ENCODE measurements at places on chromosomes 4 and X.

DNA sequence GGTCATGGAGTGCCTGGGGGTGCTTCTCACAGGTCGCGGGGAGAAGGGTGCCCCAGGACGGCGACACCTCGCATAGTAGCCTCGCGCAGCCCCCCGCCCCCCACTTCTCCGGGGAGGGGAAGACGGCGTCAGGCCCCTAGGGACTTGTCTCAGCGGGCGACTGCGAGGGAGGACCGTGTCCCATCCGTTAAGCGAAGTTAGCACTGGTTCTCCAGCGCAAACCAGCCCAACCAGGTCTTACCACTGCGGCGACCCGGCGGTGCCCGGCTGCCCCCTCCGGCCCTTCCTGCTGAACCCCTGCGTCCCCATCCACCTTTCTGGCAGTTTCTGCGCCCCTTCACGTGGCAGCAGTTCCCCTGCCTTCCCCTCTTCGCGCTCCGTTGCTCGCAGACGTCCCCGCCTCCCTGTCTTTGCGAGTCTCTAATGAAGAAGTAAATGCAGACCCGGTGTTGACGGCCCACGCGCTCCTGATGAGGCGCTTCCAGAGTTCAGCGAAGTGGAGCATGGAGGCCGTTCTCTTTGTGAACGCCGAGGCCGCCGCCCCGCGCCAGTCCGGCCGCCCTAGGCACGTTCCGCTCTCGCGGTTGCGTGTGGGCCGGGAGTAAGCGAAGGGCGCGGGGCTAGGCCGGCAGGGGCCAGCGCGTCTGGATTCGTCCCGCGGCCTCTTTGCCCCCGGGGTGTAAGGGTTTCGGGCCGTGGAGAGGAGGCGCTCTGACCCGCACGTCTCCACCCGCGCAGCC is 3.0 kb downstream of the SLIT2 start:
- no peak for DNase-seq

DNA sequence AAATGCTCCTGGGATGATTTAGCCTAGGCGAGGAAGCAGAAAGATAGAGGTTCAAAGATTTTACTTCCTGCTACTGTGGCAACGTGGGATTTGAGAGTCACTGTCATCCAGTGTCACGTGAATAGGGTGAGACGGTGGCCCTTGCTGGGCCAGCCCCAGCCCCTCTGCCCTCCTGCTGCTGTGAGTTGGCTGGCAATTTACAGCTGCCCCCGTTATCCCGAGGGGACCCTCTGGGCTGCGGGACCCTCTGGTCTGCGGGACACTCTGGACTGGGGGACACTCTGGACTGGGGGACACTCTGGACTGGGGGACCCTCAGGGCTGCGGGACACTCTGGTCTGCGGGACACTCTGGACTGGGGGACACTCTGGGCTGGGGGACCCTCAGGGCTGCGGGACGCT is 765.4 kb downstream of the TRIML1 start:
- no peak for DNase-seq

DNA sequence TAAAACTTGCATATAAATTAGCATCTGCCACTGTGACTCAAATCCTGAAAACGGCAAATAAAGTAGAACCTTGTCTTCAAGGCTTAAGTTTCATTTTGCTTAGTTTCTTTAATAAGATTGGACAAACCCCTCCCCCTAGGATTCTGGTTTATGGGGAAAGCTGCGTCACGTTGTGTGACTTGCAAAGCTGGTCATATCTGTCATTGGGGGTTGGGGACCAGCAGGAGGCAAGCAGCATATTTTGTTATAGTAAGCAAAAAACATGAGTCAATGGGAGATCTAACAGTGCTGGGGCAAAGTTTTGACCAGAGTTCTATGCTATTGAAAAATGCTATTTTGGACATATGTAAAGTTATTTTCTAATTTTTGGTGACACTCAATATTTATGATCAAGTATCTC is 407.3 kb downstream of the PCDH18 start:
- DNase-seq: no peak

DNA sequence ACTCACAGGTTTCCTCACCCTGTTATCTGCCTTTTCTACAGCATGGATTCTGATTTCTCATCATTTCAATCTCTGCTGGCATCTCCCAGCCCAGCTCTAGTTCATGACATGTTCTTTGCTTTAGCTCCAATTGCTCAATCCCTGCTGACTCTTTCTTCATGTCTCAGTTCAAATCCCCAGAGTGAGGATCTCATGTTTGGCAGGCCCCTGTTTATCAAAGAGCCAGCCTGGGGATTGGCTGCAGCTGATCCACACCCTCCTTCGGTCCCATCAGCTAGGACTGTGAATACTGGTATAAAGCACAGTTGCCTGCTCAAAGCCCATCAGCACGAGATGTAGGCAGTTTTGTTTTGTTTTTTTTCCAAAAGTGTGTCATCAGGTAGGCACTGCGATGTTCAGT is 14.4 kb upstream of the CC2D2A start:
- no peak for DNase-seq

DNA sequence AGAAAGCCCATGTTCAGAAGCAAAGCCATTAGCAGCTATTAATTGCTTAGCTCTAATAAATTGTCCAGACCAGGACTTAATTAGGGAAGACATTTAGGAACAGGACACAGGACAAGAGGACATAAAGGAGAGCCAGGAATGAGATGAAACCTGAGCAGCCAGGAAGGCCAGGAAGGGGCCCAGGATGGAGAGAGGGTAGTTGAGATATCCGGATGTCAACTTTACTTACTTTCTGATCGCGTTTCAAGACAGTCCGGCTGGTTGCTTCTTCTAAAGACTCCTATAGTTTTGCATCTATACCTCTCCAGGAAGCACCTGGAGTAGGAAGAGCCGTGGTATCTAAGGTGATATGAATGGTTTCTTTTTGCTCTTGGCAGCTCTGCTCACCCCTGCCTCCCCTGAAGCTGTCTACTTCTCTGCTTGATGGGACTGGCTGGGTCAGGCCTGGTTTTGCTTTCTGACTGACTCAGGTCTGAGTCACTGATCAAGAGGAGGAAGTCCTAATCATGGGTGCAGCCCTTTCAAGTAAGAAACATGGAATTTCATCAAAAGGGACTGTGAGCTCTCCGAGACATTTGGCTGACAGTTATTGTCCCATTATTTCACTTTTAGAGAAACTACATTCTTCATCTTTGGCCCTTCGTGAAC is 733.3 kb downstream of the RPA4 start:
- DNase-seq: no peak

DNA sequence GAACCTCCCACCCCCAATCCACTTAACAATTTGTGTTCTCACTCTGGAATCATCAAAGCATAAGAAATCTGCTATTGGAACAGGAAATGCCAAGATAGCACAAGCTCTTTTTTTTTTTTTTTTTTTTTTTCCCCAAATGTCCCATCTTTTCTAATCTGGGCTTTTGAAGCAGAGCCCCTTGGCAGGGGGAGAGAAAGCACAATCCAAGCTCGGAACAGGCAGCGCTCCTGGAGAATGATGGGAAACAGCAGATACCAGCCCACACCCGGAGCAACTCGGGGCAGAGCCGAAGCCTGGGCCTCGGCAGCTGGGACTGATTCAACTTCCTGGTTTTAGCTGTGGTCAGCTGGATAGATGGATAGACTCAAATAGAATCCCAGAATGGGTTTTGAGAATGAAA is 235.1 kb downstream of the QDPR start:
- no peak for DNase-seq

DNA sequence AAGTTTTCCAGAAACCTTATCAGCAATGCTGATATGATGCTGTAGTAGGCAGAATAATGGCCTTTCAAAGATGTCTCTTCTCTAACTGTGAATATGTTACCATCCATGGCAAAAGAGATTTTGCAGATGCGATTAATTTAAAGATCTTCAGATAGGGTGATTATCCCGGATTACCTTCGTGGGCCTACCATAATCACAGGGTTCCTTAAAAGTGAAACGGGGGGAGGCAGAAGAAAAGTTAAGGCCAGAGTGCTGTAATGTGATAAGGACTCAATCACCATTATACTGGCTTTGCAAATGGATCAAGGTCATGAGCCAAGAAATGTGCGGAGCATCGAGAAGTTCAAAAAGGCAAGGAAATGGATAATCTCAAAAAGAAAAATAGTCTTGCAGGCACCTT is 459.6 kb downstream of the CCSER1 start:
- DNase-seq: no peak

GRCh38 chr4:118018381-118019145 is 15.7 kb upstream of the NDST3 start:
- no peak for DNase-seq

- no peak for DNase-seq
Observed at GRCh38 chrX:21905953-21906352, 34.6 kb upstream of the SMS start.

DNA sequence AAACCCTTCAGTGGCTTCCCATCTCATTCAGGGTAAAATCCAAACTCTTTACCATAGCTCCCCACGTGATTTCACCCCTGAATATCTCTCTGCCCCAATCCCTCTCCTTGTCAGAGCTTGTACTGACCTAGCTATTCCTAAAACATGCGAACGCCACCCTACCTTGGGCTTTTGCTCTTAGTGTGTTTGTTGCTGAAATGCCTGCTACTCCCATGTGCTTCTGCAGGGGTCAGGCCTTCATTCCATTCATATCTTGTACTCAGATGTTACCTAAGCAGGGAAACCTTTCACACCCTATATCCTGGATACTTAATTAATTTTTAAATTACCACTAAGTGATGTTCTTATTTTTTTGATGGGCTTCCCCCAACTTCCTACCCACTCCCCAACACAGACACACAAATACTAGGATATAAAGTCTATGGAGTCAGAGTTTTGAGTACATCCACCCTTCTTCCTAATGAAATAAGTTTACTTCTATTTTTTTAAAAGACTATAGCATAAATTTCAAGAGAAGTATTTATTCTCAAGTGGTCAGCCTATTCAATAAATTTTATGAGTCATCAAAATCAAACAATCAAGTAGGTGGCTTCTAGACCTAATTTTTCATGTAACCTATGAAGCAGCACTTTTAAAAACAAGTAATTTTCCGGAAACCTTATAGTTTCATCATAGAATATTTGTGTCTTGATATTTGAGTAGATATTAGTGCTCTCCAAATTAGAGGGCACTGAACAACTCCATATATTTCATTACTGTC is 189.4 kb downstream of the RAPGEF2 start:
- DNase-seq: no peak

GRCh38 chr4:116736756-116737155 is 348.6 kb downstream of the TRAM1L1 start:
- no peak for DNase-seq

DNA sequence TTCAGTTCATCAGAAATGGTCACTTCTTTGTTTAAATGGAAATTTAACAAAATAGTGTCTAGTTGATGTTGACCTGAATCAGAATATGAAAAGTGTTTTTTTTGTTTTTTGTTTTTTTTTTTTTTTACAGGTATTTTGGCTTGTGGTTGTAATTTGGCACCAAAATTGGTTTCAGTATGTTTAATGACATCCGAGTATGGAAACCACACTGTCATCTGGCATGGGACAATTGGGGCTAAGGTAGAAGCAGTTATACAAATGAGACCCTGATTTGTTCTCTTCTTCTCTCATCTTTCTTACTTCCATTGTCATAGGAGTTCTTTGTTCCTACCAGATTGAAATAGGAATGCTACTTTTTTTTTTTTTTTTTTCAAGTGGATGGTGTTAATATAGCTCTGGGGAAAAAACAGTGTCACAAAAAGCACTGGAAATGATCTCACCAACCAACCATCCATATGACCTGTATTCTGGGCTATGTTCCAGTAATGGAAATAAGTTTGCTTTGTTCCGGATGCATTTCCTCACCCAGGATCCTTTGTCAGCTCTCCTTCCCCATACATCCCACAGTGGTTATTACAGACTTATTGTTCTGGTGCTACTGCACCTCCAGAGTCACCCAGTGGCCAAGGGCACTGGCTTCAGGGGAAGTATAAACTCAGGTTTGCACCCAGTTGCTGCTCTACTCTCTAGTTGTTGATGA is 95.8 kb downstream of the ATXN3L start:
- DNase-seq: no peak

DNA sequence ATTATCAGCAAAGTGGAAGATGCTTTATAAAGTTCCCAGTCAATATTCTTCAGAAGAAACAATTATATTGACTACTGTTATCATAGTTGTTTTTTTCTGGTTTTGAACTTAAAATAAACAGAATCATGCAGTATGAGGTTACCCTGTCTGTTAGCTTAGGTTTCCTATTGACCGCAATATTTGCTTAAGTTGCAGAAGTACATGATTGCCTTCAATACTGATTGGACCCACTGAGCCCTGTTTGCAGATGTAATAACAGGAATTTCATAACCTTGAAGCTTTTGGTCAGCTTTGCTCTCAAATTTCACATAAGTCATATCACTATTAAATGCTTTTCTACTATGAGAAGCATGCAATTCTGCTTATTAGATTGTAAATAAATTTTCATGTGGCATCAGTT is 229.1 kb upstream of the FSTL5 start:
- no peak for DNase-seq

GRCh38 chrX:40099055-40099958 is 1.5 kb upstream of the BCOR start:
- peak; percentile 28 for DNase-seq

GRCh38 chr4:38113132-38113531 is 152.9 kb downstream of the PTTG2 start:
- no peak for DNase-seq
